CD8-positive, alpha-beta memory T cell (primary cell): ENCODE measurements at places on chromosomes 2 and 18. TPM values are rescaled to one million over a fixed set of nuclear protein-coding genes. Genes with fewer than 3 reads are reported as not detected.

- no peak overlapping the region for H3K27ac ChIP-seq
- H3K4me3 ChIP-seq: no peak overlapping the region
- H3K27me3 ChIP-seq: no peaks in the 10 kb centered on the region
- DNase-seq: no peak
- H3K4me1 ChIP-seq: no peaks in the 10 kb centered on the region
Observed at GRCh38 chr2:22497789-22498188, 887.2 kb upstream of the KLHL29 start.

DNA sequence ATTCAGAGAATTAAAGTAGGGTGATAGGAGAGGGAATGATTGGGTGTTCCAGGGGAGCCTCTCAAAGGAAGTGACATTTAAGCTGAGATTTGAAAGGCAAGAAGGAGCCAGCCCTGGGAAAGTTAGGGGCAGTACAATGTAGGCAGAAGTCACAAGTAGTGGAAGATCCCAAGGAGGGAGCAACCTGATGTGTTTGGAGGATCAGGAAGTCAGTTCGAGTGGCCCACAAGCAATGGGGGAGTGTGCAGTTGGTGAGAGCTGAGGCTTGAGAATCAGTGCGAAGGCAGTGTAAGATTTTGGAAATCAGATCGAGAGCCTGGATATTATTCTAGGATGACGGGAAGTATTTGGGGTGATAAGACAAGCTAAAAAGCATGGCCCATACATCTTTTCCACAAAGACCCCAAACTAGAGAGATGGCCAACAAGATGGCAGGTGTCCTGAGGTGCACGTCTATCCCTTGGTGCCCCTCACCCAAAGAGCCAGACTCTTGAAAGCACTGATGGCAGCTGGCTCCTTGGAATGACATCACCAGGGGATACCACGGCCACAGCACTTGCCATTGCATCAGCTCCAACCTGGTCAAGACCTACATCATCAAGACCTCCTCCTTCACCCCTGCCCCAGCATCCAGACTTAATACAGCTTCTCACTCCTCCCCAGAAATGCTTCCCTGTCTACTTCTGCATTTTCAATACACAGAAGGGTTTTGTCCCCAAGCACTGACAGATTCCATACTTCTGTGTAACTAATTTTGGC is 127.3 kb downstream of the BCL2 start:
- H3K27ac ChIP-seq: no peak overlapping the region
- no peaks in the 10 kb centered on the region for H3K27me3 ChIP-seq
- DNase-seq: no peak
- no peaks in the 10 kb centered on the region for H3K36me3 ChIP-seq
- peaks cover 16% of the 10 kb centered on the region for H3K4me1 ChIP-seq

GRCh38 chr2:238403632-238404405 is 22.9 kb upstream of the ASB1 start:
- DNase-seq: no peak
- H3K36me3 ChIP-seq: no peaks in the 10 kb centered on the region
- H3K4me3 ChIP-seq: no peak overlapping the region
- no peak overlapping the region for H3K27ac ChIP-seq
- no peaks in the 10 kb centered on the region for H3K4me1 ChIP-seq

GRCh38 chr18:9426753-9427152 is 48.6 kb upstream of the RALBP1 start:
- no peak for DNase-seq
- H3K4me1 ChIP-seq: no peaks in the 10 kb centered on the region
- H3K27ac ChIP-seq: no peak overlapping the region
- no peaks in the 10 kb centered on the region for H3K36me3 ChIP-seq

- H3K27me3 ChIP-seq: peaks cover 27% of the 10 kb centered on the region
- H3K4me3 ChIP-seq: no peak overlapping the region
- DNase-seq: no peak
- no peak overlapping the region for H3K27ac ChIP-seq
- H3K4me1 ChIP-seq: no peaks in the 10 kb centered on the region
Observed at GRCh38 chr2:45011121-45011520, 1.9 kb upstream of the SIX2 start.

GRCh38 chr2:148362144-148362796 is 282.3 kb upstream of the EPC2 start:
- no peaks in the 10 kb centered on the region for H3K36me3 ChIP-seq
- DNase-seq: no peak
- no peaks in the 10 kb centered on the region for H3K27me3 ChIP-seq
- no peaks in the 10 kb centered on the region for H3K4me1 ChIP-seq
- no peak overlapping the region for H3K27ac ChIP-seq
- H3K4me3 ChIP-seq: no peak overlapping the region

DNA sequence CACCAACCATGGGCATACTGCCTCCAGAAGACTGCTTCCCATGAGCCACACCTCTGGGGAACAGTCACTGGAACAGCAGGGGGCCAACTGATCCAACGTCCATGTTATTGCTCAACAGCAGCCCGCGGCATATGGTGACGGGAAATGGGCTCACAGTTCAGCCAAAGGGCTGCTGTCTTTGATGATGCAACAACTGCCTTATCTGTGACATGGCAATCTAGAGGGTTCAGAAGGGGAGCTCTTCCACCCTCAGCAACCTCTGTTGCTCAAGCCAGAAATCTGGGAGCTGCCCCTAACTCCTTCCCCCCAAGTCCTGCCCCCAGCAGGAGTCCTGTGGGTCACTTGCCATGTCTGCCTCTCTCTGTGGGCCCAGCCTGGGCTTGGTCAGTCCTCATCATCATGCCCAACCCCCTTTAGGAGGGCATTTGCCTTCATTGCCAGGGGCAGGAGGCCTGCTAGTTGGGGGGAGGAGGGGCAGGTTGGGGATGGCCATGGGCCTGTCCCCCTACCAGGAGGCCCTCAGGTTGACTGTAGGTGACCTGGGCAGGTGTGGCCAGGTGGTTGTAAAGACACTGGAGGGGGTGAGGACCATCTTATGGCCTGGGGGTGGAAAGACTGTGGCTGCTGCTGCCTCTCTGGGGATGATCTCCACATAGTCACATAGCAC is 212.9 kb downstream of the CYP26B1 start:
- H3K27me3 ChIP-seq: no peaks in the 10 kb centered on the region
- H3K27ac ChIP-seq: no peak overlapping the region
- H3K36me3 ChIP-seq: no peaks in the 10 kb centered on the region
- no peak for DNase-seq
- H3K4me3 ChIP-seq: no peak overlapping the region

- H3K27ac ChIP-seq: no peak overlapping the region
- H3K36me3 ChIP-seq: no peaks in the 10 kb centered on the region
- H3K4me1 ChIP-seq: no peaks in the 10 kb centered on the region
Observed at GRCh38 chr18:57445488-57446319, 10.5 kb downstream of the ONECUT2 start.

GRCh38 chr2:109408043-109408335 is 205.8 kb downstream of the SEPTIN10 start:
- no peaks in the 10 kb centered on the region for H3K4me1 ChIP-seq
- H3K36me3 ChIP-seq: no peaks in the 10 kb centered on the region
- no peak overlapping the region for H3K4me3 ChIP-seq
- no peak overlapping the region for H3K27ac ChIP-seq

DNA sequence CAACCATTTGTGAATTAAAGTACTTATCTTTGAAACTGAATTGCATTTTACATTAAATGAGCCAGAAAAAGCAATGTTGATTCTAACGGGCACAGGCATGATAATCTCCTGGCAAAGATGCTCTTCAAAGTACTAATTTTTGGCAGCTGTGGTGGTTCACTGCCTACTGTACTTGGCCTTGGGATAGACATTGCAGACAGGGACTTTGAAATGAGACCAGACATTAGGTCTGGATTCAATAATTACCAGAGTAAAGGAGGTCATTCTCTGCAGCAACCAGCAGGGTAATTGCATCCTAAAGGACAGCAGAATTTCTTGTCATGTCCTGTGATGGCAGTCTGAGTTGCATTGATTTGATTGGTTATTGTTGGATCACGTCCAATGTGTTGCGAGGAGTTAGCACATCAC is 986.5 kb downstream of the TDRD15 start:
- no peak overlapping the region for H3K27ac ChIP-seq
- H3K27me3 ChIP-seq: no peaks in the 10 kb centered on the region
- no peaks in the 10 kb centered on the region for H3K36me3 ChIP-seq
- no peak for DNase-seq
- no peaks in the 10 kb centered on the region for H3K4me1 ChIP-seq

DNA sequence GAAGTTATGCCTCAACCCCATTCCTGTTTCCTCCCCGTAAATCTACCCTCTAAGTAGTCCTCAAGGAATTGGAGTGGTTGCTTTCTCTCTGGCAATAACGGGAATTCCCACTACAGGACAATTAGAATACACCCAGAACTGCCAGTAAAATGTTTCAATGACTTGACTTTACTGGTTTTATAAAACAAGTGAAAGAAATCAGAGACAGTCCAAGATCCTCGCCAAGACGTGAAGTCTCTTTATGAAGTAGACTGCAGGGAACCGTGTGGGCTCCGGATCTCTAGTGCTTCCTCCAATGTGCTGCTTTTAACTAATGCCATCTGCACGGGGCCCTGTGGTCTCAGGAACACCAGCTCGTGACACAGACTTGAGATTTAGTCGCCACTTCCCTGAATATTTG is 101.4 kb downstream of the CPO start:
- no peak overlapping the region for H3K4me3 ChIP-seq
- no peak for DNase-seq
- H3K36me3 ChIP-seq: no peaks in the 10 kb centered on the region
- H3K27me3 ChIP-seq: no peaks in the 10 kb centered on the region
- no peaks in the 10 kb centered on the region for H3K4me1 ChIP-seq
- H3K27ac ChIP-seq: no peak overlapping the region

DNA sequence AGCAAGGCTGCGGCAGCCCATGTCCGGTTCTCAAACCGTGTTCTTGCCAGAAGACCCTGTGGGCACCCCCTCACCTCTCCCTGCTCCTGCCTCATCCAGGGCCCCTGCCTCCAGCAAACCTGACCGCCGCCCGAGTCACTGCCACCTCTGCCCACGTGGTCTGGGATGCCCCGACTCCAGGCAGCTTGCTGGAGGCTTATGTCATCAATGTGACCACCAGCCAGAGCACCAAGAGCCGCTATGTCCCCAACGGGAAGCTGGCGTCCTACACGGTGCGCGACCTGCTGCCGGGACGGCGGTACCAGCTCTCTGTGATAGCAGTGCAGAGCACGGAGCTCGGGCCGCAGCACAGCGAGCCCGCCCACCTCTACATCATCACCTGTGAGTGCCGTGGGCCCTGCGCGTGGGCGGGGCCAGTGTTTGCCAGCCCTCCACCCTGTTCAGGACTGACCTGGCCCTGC is 32.2 kb downstream of the MTERF4 start:
- no peak for DNase-seq
- H3K4me3 ChIP-seq: no peak overlapping the region
- peaks cover 3% of the 10 kb centered on the region for H3K36me3 ChIP-seq
- H3K4me1 ChIP-seq: no peaks in the 10 kb centered on the region

DNA sequence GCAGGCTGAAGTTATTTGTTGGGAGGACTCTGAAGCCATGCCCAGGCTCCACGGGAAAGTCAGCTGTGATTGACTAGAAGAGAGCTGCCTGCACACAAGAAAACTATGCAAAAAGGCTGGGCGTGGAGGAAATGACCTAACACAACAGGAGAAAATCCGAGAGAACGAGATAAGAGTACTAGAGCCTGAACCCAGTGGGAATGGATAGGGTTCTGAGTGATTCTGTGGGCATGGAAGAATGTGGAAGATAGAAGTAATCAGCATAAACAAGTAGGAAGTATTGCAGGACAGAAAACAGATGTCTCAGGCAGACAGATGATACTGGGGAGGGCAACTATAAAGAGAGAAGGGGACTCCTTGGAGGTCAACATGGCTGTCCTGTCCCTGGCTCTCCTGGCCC is 12.1 kb upstream of the COPS8 start:
- no peak overlapping the region for H3K27ac ChIP-seq
- H3K27me3 ChIP-seq: no peaks in the 10 kb centered on the region
- no peaks in the 10 kb centered on the region for H3K4me1 ChIP-seq
- no peak overlapping the region for H3K4me3 ChIP-seq
- no peaks in the 10 kb centered on the region for H3K36me3 ChIP-seq

DNA sequence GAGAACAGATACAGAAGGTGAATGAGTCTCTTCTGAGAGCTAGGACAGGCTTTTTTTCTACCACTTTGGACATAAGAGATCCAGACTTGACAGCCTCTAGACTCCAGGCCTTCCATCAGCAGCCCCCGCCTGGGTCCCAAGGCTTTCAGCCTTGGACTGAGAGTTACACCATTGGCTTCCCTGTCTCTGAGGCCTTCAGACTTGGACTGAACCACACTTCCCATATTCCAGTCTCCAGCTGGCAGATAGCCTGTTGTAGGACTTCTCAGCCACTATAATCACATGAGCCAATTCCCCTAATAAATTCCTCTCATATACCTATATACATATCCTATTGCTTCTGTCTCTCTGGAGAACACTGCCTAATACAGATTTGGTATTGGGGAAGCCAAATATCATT is 128.2 kb downstream of the MCFD2 start:
- no peaks in the 10 kb centered on the region for H3K36me3 ChIP-seq
- H3K27me3 ChIP-seq: no peaks in the 10 kb centered on the region
- no peak overlapping the region for H3K27ac ChIP-seq
- DNase-seq: no peak
- no peak overlapping the region for H3K4me3 ChIP-seq

DNA sequence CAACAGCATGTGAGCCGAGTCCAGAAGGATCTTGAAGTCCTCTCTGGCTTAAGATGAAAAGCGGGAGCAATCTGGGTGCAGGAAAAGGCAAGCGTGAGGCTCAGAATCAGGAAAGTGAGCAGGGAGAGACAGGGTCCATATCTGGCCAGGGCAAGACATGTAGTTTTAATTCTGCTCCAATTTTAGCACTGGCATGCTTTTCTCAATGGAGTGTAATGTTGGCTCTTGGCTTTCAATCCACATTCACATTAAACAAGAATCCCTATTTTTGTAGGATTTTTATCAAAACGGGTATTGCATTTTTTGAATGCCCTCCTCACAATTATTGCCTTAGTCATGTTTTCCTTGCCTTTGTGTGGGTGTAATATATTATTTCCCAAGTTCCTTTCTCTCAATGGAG is 6.0 kb downstream of the SPATA3 start:
- H3K27me3 ChIP-seq: peaks cover 7% of the 10 kb centered on the region
- H3K4me3 ChIP-seq: no peak overlapping the region
- no peak for DNase-seq
- no peaks in the 10 kb centered on the region for H3K4me1 ChIP-seq
- H3K36me3 ChIP-seq: no peaks in the 10 kb centered on the region

The TIMM21 gene
- 59.8 TPM for total RNA-seq

The DTNA gene
- total RNA-seq: not detected

The MAL gene
- 25.2 TPM for total RNA-seq

The ABCG8 gene
- total RNA-seq: not detected

The HJURP gene
- 37.9 TPM for total RNA-seq

The YPEL5 gene
- total RNA-seq: 38.3 TPM

The MYOM1 gene
- 0.84 TPM for total RNA-seq

The UNC80 gene
- not detected for total RNA-seq
